ENCODE measurements at places on chromosomes 2 and 18. TPM values are rescaled to one million over a fixed set of nuclear protein-coding genes. Genes with fewer than 3 reads are reported as not detected.

The GAL3ST2 gene
- not detected for total RNA-seq

The KIAA2012 gene
- total RNA-seq: not detected

The LIMS3 gene
- 2.6 TPM for total RNA-seq

The FAM161A gene
- total RNA-seq: 1.5 TPM

The CABLES1 gene
- total RNA-seq: 11.9 TPM

The CARF gene
- 1.3 TPM for total RNA-seq

The UGT1A9 gene
- not detected for total RNA-seq

The MAPRE2 gene
- total RNA-seq: 50.2 TPM

The GCC2 gene
- 8.6 TPM for total RNA-seq

The CROCC2 gene
- total RNA-seq: not detected

The CNOT11 gene
- total RNA-seq: 40.4 TPM

The SERPINB3 gene
- total RNA-seq: not detected

The HOXD13 gene
- total RNA-seq: not detected

The RBM45 gene
- total RNA-seq: 12.4 TPM

The TBC1D8 gene
- total RNA-seq: 32.7 TPM

The UGT1A5 gene
- total RNA-seq: not detected

The TMEM169 gene
- total RNA-seq: not detected

The CDH20 gene
- 0.07 TPM for total RNA-seq

The FZD7 gene
- total RNA-seq: not detected

The MEIS1 gene
- total RNA-seq: 0.79 TPM

The IL1B gene
- total RNA-seq: 4.1 TPM

The IGFBP2 gene
- 248 TPM for total RNA-seq

The CDH19 gene
- not detected for total RNA-seq

The C2orf80 gene
- not detected for total RNA-seq

The IL36G gene
- not detected for total RNA-seq

Data from mammary microvascular endothelial cell (primary cell).